SK-MEL-5 (cell line): ENCODE measurements at places on chromosomes 7 and 10. TPM values are rescaled to one million over a fixed set of nuclear protein-coding genes. Genes with fewer than 3 reads are reported as not detected.

Gene TDRD1
- total RNA-seq, result not detected in 2 replicates

Gene HABP2
- not detected in 2 replicates for total RNA-seq

Gene EBLN1
- total RNA-seq, result 0.13 and 0.26 TPM in 2 replicates

Gene CCM2
- total RNA-seq, result 29.0 and 30.0 TPM in 2 replicates

Gene TPST1
- 56.6 and 62.3 TPM in 2 replicates for total RNA-seq

Gene LRGUK
- 9.9 TPM in 2 replicates for total RNA-seq
